Right ventricle myocardium superior (tissue), 1 donor: ENCODE measurements at places on chromosomes 7 and 10.

- no peak for DNase-seq
Measured at GRCh38 chr7:136941816-136942215, 73.4 kb downstream of the CHRM2 start.

- DNase-seq, result no peak
Measured at GRCh38 chr10:60032723-60033122, 126.4 kb upstream of the CCDC6 start.

DNA sequence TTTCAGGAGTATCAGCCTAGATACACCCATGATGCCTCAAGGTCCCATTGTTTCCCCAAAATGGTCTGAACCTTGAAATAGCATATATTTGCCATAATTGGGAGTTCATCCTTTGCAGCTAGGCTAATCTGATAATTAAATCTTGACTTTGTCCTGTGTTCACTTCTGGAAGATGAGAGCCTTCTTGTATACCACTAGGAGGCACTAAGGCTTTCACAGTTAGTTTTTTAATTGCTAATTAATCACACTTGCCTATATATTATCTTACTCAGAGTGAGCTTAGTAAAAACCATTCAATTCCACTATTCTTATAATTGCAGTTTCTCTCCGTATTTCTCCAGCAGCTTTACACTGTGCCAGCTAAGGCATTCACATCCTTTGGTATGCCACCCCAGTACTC, 48.7 kb upstream of the MAGI2 start:
- no peak for DNase-seq

DNA sequence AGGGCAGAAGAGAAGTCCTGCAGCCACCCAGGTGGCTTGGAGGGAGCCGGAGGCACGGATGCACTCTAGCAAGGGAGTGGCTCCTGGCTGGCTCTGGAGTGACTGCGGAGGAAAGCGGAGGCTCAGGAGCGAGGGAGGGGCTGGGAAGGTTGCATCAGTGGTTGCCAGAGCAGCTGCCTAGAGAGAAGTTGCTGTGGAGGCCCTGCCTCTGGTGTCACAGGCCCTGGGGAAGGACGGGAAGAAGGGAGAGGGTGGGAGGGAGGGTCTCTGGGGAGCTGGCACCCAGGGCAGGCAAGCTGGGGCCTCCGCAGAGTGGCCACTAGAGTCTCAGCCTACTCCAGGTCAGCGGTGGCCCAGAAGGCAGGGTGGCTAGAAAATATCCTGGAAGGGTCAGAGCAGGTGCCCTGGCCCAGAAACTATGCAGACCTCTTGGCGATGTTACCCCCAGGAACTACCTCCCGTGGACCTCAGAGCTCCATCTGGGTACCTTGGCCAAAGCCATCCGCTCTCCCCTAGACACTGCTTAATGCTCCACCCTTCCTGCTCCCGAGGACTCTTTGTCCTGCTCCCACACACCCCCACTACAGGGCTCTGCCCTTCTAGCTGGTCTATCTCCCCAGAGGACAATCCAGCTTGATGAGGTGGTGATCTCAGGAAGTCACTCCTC, 164.3 kb downstream of the NRF1 start:
- peak; percentile 17 for DNase-seq

- DNase-seq, result no peak
Measured at GRCh38 chr10:5481121-5481520, 18.2 kb downstream of the CALML5 start.

DNA sequence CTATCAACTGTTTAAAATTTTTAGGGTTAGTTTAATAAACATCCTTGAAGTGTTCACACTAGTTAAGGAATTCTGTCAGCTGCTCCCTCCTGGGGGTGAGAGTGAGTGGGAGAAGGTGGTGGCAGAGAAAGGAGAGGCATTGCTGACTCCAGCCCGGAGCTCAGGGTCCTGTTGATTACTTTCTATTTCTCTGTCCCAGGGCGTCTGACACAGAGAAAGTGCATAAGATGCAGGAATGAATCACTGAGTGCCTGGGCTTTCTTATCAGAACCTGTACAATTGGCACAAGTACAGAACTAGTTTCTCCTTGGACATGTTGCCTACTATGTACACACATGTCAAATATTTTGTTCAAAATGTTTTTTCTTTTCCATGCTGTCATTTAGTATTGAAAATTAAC, 410.8 kb upstream of the COBL start:
- DNase-seq, result no peak
